ENCODE measurements at places on chromosomes 5 and 9. TPM values are rescaled to one million over a fixed set of nuclear protein-coding genes. Genes with fewer than 3 reads are reported as not detected.

The ELOVL7 gene
- total RNA-seq, result 52.2 TPM

The GADD45G gene
- total RNA-seq, result 17.1 TPM

The CLIC3 gene
- total RNA-seq, result 301 TPM

The PCDHGB5 gene
- total RNA-seq, result 19.2 TPM

The RNF208 gene
- 4.4 TPM for total RNA-seq

The FOXD4L6 gene
- not detected for total RNA-seq

The CDX1 gene
- total RNA-seq, result not detected

The FCHO2 gene
- 38.7 TPM for total RNA-seq

DNA sequence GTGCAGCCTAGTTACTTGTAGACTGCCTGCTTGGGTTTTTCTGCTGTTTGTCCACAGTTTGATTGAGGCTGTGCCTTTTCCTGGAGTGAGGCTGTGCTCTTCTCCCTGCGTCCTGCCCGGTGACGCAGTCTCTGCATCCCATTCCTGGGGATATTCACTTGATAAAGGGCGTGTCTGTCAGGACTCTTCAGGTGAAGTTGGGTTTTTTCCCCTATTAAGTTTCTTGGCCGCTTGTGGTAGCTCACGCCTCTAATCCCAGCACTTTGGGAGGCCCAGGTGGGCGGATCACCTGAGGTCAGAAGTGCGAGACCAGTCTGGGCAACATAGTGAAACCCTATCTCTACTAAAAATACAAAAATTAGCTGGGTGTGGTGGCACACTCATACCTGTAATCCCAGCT, 50.0 kb upstream of the SUSD3 start:
- peak; percentile 31 for DNase-seq

- DNase-seq, result no peak
Measured at GRCh38 chr5:57839025-57839424, 356.4 kb upstream of the ACTBL2 start.

- DNase-seq, result no peak
Measured at GRCh38 chr5:113125371-113125770, 148.8 kb downstream of the DCP2 start.

DNA sequence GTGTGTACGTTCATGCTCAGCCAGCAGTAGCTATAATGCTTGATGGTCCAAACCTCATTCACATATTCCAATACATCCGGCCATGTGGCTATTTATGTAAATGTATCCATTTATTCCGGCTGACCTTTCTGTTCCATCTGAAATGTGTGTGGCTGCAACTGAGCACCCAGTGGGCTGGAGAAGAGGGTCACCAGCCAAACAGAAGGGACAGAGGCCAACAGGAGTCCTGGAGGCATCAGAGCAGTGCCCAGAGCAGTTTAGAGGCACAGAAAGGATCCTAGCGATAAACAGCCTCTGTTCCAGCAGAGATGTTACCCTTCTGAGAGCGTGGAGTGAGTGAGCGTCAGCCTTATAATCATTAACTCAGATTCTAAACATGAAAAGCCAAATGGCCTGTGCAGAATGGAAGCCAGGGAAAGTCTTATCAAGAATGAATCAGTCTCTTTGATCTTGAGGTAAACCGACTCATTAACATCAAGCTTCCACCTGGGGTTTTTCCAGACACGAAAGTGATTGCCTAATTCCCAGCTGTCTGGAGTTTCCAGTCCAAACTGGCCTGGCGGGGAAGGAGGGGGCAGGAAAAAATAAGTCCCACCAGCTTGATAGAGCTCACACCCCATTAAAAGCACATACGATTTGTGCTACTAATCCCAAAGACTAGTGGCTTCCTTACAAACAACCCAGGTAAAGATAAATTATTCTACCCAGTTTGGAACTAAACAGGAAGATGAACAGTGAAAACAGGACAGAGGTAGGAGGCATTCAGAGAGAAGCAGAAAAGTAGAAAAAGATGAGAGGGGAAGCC, 55.7 kb downstream of the SUSD1 start:
- DNase-seq, result no peak

DNA sequence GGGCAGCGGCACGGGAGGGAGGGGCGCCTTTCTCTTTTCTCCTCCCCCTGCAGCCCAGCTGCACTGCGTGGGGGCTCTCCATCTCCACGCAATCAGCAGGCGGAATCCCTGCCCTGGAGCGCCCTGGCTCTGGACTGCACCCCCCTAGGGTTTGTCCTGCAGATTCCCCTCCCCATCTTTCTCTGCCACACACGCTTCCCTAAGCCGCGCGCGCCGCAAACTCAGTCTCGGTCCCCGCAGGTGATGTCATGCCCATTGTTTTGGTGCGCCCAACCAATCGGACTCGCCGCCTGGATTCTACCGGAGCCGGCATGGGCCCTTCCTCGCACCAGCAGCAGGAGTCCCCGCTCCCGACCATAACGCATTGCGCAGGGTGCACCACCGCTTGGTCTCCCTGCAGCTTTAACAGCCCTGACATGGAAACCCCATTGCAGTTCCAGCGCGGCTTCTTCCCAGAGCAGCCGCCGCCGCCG, at the start of gene KCNN2:
KCNN2 (plus strand) TSS at position 347 of the 473 bp plus-strand sequence; CDS start at position 417, 70 bp downstream.
- DNase-seq, result peak; percentile 39

DNA sequence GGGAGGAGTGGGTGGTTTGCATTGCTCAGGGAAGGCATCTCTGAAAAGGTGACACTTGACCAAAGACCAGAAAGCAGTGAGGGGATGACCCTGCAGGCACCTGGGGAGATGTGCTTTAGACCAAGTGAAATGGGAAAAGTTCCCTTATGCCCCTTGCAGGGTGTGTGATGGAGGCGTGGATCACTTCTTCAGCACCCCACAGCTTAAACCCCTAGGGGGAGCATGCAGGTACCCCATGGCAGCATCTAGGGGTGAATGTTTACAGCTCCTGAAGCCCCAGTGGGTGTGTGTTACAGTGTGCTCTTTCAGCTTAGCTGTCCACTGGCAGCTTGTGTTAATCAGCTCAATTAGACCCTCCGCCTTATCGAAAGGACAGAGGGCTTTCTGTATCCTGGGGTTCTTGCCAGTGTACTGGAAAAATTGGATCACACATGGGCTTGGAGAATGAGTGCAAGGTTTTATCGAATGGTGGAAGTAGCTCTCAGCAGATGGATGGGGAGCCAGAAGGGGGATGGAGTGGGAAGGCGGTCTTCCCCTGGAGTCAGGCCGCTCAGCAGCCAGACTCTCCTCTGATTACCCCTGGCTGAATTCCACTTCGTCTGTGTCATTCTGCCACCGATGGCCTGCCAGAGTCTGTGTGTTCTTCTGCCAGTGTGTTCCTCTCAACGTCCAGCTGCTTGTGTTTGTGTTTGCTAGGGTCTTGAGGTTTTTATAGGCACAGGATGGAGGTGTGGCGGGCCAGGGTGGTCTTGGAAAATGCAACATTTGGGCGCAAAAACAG, 6.3 kb downstream of the BHMT2 start:
- no peak for DNase-seq

DNA sequence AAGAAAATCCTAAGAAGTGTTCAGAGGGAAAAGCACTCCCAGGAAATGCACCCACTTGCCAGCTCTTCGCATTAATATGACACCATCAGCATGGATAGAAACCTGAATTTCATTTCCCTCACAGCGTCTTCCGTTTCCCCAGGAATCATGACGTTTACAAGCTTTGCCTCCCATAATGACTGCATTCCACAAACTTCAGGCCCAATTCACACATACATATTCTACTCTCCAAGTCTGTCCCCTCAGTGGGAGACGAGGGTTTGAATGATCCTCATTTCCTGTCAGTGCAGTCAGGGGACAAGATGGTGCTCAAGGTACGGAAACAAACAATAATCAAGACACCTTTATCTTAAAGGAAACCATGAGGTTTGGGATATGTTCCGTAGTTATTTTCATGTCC, 44.9 kb upstream of the MAN2A1 start:
- DNase-seq, result no peak

DNA sequence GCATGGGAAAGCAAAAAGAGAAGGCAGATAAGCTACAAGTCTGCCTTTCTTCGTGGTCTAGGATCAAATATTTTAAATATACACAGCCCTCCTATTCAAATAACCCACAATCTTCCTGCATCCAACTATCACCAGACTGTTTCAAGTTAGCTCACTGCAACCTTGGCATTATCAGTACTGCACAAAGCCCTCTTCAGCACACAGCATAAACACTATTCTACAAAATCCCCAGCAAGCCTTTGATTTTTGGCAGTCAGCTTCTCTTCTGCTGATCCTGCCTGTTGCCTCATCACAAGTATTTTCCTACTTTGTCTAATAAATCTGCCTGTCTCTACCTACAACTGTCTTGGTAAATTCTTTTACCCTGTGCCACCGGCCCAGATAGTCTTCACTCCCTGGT, 142.9 kb downstream of the COX7C start:
- DNase-seq, result no peak

DNA sequence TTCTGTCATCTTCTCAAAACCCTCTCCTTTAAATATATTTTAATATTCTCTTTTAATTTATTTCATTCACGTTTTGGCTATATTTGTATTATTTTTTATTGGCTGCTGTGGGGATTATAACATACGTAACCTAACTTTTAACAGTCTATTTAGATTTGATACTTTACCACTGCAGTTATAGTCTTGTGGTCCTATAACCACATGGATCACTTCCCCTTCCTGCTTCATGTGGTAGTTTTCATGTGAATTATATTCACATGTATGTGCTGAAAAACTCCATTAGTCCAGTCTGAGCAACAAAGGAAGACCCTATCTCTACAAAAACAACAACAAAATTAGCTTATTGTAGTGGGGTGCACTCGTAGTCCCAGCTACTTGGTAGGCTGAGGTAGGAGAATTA, 34.3 kb downstream of the CENPP start:
- DNase-seq, result no peak

DNA sequence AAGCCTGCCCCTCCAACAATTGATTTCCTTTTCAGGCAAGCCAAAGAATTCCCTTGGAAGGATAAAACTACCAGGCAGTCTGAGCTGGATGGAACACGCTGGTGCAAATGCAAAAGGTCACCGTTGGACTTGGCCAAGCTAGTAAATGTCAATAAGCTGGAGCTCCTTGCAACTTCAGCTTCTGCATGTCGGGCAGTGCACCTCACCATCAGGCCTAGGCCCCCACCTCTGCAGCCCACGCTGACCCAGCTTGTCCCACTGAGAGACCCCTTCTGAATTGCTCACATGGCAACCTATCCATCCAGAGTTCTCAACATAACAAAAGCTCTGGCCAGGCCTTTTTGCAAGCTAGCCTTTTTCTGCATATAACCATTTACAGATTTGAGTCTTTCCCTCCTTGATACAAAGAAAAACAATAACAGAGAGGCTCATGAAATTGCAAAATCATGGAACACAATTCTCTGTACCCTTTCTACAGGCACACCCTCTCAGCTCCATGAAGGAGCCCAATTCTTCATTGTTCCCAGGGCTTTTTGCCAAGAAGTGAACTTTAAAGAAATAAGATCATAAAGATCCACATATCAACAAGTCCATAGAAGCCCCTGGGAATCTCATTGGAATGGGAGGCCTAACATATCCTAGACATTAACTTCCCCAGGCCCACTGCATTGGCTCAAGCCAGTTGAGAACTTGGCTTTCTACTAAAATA, 123.9 kb upstream of the SLIT3 start:
- DNase-seq, result no peak

GRCh38 chr5:133382661-133383579, 229.4 kb downstream of the FSTL4 start:
- DNase-seq, result no peak

DNA sequence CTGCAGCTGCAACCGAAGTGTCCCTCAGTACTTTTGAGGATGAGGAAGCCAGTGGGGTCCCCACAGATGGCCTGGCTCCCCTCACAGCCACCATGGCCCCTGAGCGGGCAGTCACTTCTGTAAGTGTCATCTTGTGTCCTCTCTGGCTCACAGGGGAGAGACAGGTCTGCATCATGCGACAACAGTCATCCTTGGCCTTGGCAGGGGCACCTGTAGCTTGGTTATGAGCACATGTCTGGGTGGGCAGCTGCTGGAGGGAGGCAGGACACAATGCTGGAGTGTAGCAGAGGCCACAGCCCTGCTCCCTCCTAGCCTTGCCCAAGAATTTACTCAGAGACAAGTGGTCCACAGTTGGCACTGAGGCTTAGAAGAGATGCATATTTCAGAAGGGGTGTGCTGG, 71.7 kb downstream of the COL15A1 start:
- DNase-seq, result no peak

DNA sequence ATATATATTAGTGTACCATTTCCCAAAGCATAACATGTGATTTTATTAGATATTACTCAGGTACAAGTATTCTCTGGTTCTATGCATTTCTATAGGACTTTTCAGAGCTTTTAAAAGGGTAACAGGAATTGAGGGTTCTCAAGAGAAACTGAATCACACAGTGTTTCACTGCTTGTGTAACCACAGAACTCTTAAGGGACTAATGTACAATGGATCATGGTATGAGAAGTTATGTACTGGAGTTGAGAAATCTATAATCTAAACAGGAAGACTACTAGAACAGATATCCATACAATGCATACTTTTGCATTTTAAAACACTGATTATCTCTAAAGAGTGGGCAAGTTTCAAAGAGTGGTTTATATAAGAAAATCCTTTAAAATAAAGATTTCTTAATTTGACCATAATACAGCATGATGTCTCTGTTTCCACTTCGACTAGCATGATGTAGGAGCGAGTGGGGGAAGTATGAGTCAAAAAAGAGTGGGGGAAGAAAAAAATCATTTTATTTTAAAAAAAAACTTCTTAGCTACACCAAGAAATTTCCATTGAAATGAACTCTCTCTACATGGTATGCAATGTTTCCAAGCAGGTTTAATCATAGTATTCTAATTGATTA, 183.5 kb downstream of the RFX3 start:
- DNase-seq, result no peak

- no peak for DNase-seq
Measured at GRCh38 chr9:121275781-121276658, 8.1 kb downstream of the GSN start.

- DNase-seq, result no peak
Measured at GRCh38 chr9:36328798-36329411, 70.7 kb upstream of the GNE start.

DNA sequence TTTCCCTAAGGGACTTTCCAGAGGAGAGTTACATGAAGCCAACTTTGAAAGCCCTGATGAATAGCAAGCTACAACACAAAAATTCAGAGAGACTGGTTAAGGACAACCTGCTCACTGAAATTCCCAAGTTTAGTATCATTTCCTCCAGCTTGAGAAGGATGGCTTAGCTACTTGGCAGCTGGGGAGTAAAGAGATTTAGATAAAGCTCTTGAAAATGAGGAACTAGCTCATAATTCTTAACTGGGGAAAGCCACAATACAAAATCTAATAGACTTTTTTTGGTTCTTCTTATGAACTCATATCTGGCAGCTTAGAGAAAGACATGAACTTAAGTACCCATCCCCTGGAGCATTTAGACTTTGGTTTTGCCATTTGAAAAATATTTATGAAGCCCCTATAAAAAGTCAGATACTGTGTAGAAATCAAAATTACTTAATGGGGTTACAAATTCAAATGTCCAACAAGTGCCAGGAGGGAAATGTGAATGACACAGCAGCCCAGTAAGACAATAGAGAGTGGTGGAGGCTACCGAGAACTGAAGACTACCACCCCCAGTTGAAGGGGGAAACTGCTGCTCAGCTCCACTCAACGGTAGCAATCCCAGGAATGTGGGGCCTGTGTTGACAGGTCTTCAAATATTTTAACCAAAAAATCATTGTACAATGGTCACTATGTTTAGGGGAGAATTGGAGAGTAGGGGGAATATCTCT, 79.4 kb upstream of the ADRB2 start:
- no peak for DNase-seq

All from thyroid gland (tissue), 4 donors.